ENCODE measurements at places on chromosomes 7 and 10.

- DNase-seq: no peak
Measured at GRCh38 chr7:94400643-94401427, 6.1 kb downstream of the COL1A2 start.

GRCh38 chr7:156062286-156062685 is 250.0 kb upstream of the SHH start:
- DNase-seq: no peak

- DNase-seq: no peak
Measured at GRCh38 chr10:76150139-76150875, 718.9 kb downstream of the LRMDA start.

- DNase-seq: no peak
Measured at GRCh38 chr10:67471022-67471421, 225.0 kb downstream of the CTNNA3 start.

GRCh38 chr7:105354383-105354782 is 34.3 kb downstream of the SRPK2 start:
- DNase-seq: no peak

- no peak for DNase-seq
Measured at GRCh38 chr10:71074176-71074755, 138.1 kb upstream of the UNC5B start.

GRCh38 chr10:108090476-108091215 is 926.1 kb upstream of the SORCS1 start:
- DNase-seq: no peak

DNA sequence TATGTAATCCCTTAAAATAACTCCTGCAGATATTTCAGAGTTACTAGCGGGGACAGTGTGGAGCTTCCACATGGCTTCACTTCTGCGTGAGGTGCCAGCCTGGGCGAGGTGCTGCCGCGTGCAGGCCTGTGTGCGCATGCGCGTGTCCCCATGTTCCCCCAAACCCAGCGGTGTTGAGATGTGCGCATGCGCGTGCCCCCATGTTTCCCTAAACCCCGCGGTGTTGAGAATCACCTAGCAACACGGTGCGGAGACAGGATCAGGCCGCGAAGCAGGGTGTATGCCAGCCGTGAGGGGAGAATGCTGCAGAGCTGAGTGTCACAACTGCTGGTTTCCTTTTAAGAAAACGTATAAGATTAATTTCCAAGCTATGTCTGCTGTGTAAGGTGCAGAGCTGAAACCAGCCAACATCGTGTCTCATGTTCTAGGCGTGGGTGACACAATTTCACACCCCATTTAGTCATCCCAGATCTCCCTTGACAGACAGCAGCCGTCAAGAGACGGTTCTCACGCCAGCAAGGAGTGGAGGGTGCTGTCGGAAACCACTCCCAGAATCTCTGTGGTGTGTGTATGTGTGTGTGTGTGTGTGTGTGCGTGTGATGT is 71.9 kb upstream of the ADARB2 start:
- no peak for DNase-seq

GRCh38 chr10:44891721-44892120 is 19.4 kb upstream of the TMEM72 start:
- DNase-seq: no peak

- DNase-seq: no peak
Measured at GRCh38 chr10:72146071-72146470, 57.7 kb upstream of the SPOCK2 start.

- no peak for DNase-seq
Measured at GRCh38 chr7:1949681-1950055, 279.6 kb downstream of the ELFN1 start.

GRCh38 chr7:149456506-149457421 is 4.1 kb downstream of the ZNF777 start:
- no peak for DNase-seq

- no peak for DNase-seq
Measured at GRCh38 chr7:100415448-100415847, 13.1 kb downstream of the ZCWPW1 start.

- DNase-seq: no peak
Measured at GRCh38 chr10:88317099-88317498, 266.0 kb downstream of the RNLS start.

DNA sequence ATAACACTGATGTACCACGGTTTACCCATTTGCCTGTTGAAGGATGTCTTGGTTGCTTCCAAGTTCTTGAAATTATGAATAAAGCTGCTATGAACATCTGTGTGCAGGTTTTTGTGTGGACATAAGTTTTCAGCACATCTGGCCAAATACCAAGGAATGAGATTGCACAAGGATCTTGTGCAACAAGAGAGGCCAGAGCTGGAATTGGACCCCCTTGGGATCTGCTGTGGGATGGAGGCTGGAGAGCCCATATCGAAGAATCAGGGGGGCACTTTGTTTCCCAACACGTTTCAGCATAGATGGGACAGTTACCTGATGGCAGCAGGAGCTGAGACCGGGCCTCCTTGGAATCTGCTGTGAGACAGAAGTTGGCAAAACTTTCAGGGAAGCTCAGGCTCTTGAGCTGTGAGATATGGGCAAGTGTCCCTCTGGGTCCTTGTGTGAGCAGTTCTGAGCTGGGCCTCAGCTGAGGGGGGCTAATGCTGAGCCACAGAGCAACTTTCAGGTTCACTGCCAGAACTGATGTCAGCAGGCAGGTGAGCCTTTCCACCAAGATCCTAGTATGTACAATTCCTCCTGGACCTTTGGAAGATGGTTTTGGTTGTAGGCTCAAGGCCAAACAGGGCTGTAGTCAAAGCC is 115.2 kb upstream of the RAB18 start:
- DNase-seq: no peak

DNA sequence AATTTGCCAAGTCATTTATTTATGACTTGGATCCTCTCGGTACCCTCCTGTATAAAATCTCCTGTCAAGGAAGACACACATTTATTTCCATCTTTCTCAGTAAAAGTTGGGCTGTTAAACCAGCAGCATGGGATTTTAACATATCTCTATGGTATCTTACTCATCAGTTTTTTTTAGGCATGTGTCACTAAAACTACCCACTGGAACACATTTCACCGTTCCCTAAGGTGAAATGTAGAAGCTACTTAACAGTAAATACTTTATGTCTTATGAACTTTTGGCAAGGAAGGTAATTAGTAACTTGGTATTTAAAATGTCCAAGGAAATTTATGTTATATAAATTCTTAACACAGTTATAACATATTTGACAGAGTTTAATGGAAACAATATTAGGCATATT is 152.5 kb upstream of the HDAC9 start:
- no peak for DNase-seq

- no peak for DNase-seq
Measured at GRCh38 chr10:103969436-103969835, 2.5 kb downstream of the SLK start.

DNA sequence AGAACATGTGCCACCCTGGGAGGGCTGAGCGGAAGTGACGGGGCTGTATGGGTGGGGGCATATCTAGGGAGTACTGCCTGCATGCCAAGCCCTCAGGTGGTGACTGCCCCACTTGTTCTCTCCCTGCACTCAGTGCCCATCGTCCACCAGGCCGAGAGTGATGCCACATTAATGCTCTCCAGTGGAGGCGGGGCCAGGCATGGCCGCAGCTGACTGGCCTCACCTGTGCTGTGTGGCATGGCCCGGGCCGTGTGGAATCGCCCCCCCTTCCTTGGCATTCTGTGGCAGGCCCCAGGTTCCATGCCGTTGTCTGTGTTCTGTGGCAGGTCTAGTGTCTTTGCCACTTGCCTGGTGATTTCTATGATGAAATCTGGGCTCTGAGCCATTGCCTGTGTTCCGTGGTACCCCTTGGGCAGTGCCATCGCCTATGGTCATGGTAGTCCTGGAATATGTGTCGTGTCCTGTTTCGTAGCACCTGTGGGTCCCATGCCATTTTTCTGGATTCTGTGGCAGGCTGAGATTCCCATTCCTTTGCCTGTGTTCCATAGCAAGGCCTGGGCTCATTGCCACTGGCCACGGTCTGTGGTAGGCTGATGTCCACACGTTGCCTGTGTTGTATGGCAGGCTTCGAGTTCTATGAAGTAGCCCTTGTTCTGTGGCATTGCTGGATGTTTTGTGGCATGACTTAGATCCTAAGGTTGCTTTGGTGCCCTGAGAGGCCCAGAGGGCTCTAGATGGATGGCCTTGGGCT is 8.9 kb downstream of the FLNC start:
- no peak for DNase-seq

GRCh38 chr10:1664333-1664964 is 72.9 kb downstream of the ADARB2 start:
- DNase-seq: no peak

DNA sequence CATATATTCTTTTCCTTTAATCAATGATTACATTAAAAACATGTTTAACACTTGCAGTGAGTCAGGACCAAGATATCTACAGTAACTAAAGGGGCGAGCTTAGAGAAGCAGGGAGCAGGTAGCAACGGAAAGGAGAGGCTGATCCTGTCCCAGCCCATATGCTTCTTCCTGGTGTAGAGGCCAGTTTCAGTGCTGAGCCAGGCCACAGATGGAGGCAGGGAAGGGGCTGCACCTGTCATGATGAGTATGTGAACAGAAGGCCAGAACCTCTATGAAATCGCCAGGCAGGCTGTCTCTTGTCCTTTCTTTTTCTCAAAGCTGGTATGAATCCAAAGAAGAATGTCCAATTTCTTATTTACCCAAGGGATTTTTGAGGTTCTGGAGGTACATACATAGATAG is 16.3 kb downstream of the REEP3 start:
- DNase-seq: no peak

GRCh38 chr10:78217336-78217735 is 183.7 kb downstream of the RPS24 start:
- no peak for DNase-seq

DNA sequence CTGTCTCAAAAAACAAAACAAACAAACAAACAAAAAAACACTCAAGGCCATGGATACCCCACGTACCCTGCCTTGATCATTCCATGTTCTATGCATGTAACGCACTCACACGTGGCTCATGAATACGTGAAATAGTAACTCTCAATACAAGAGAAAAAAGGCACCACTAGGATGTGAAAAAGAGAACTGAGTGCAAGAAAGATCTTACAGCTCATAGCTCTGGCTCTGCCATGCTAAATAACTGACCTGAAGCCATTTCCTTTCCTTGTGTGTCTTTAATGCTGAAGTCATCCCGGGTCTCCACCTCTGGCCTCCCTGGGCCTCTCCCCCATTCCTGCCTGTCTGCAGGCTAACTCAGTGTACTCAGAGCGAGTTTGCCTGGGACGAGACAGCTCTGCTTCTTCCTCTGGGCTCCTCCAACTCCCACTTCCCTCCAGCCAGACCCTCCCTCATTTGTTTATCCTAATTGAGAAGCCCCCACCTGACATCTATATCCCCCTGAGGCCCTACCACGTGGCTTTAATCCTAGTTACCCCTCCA is 117.3 kb downstream of the PRPF18 start:
- no peak for DNase-seq

DNA sequence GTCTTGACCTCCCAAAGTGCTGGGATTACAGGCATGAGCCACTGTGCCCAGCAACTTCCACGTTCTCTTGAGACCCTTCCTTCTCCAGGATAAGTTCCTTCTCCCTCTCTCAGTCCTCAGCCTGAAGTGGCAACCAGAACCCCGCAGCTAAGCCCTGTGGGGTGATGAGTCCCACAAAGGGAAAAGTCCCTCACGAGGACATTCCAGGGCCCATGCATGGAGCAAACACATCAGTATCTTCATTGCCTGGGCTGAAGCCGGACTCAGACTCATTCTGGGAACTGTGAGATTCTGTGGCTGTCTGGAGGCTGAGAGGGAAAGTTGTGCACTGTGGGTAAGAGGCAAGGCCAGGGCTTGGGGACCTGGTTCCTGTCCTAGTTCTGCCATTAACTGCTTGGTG is 622.9 kb downstream of the GALNT17 start:
- DNase-seq: no peak

GRCh38 chr10:2456834-2457233 is 610.5 kb upstream of the PFKP start:
- DNase-seq: no peak

- no peak for DNase-seq
Measured at GRCh38 chr7:17493446-17493845, 195.0 kb downstream of the AHR start.

DNA sequence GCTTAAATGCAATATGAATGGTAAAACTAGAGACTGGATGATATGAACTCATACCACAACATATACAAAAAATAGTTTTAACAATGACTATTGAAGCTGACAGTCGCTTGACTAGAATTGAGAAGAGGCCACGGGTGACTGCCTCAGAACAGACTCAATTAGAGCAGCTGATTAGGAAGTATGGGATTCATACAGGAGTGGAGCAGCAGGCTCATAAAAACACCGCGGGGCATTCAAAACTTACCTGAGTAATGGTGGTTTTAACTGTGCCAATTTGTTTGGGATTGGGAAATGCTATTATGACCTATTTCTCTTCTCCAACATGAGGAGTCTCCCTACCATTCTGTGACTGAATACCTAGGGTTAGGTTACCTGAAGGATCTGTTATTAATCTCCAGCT is 2.1 kb downstream of the CADPS2 start:
- no peak for DNase-seq

DNA sequence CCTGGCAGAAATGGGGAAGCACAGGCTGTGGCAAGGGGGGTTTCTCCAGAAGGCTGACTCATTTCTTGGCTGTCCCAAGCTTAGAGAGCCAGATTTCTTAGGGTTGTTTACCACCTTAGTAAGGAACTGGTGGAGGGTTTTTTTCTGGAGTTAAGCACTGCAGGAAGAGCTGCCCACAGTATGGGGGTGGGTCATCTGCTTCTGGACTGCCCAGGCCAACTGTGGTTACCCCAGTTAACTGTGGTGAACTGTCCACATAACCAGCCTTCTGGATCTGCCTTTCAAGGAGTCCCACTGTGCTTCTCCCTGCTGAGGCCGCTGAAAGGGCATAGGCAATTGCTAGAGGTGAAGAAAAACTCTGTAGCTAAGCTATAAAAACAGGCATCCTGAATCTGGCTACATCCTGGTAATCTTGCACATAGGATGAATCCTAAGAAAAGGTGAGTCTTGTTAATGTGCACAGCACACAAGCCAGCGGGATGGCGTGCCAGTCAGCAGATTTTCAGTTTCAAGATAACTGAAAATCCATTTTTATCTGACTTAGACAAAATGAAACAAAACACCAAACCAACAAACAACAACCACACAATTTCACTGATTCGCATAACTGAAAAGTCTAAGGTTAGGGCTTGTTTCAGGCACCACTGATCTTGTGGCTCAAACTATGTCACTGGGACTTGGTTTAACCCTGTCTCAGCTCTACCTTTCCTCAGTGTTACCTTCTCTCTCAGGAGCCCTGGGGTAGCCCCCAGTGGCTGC is 21.6 kb upstream of the TSPAN33 start:
- no peak for DNase-seq

DNA sequence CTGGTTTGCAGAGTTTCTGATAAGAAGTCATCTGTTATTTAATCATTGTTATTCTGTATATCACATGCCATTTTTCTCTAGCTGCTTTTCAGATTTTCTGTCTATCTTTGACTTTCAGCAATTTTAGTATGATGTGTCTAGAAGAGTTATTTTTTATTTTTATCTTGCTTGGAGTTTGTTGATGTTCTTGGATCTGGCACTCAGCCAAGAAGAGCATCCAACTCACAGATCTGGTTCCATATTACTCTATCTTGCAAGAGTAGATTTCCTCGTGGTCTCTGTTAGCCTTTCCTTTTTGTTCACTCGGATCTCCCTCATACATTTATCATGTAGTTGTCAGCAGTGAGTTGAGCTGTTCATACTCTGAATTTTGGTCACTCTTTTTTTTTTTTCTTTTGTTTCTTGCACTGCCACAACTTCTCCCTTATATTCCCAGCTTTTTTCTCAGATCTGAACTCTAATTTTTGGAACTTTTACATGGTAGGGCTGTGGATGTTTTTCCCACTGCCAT is 54.8 kb upstream of the CALCR start:
- DNase-seq: no peak
